ENCODE measurements at places on chromosomes 1 and 21.
A peak's percentile ranks its signal among the peaks of the same experiment; 100 is the strongest.

GRCh38 chr21:9758888-9759287 is 762.5 kb upstream of the TPTE start:
- no peak for DNase-seq
- H3K36me3 ChIP-seq = no peaks in the 10 kb centered on the region
- H3K27ac ChIP-seq = no peak overlapping the region
- H3K4me1 ChIP-seq = no peaks in the 10 kb centered on the region

DNA sequence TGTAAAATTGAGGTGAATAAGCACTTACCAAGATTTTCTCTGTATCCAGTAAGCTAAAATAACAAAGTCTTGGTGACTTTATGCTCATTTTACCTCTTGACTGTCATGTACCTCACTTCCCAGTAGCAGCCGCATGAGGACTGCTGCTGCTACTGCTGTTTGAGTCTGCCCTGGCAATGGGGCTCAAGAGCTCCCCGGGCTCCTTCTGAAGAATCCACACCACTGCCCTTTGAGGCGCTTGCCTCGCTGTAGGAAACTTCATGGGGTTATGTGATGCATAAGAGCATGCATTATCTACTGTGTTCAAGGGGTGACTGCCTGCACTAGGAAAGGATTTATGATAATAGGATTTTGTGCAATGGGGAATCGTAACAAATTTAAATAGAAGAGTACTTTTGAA is 113.5 kb downstream of the NTNG1 start:
- H3K27me3 ChIP-seq = no peaks in the 10 kb centered on the region
- H3K27ac ChIP-seq = no peak overlapping the region
- DNase-seq = no peak
- peaks cover 46% of the 10 kb centered on the region for H3K4me1 ChIP-seq

- no peaks in the 10 kb centered on the region for H3K36me3 ChIP-seq
- H3K27me3 ChIP-seq = no peaks in the 10 kb centered on the region
- DNase-seq = no peak
- no peak overlapping the region for H3K27ac ChIP-seq
- H3K4me3 ChIP-seq = no peak overlapping the region
Measured at GRCh38 chr1:222307621-222308020, 240.3 kb downstream of the HHIPL2 start.

- H3K4me1 ChIP-seq = no peaks in the 10 kb centered on the region
- no peak for DNase-seq
- H3K27ac ChIP-seq = no peak overlapping the region
- H3K36me3 ChIP-seq = peaks cover 3% of the 10 kb centered on the region
- H3K4me3 ChIP-seq = no peak overlapping the region
Measured at GRCh38 chr1:232033285-232033684, 406.7 kb downstream of the DISC1 start.

GRCh38 chr1:232923739-232924386 is 26.5 kb upstream of the NTPCR start:
- no peaks in the 10 kb centered on the region for H3K4me1 ChIP-seq
- no peaks in the 10 kb centered on the region for H3K27me3 ChIP-seq
- H3K36me3 ChIP-seq = no peaks in the 10 kb centered on the region
- DNase-seq = no peak

DNA sequence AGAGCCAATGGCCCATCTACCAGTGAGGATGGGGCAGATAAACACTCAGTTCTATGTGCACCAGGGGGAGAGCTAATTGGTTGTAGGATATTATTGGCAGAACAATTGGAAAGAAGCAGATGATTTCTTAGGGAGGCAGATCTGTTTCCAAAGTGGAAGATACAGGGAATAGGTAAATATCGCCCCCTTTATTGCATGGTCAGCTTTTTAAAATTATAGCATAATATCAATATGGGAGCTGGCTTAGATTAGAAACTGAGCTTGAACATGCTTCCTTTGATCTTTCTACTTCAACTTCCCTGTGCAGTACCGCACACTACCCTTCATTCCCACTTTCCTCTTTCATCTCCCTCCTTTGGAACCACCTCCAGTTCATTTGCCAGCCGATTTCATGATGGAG is 64.0 kb upstream of the PLXNA2 start:
- no peak overlapping the region for H3K4me3 ChIP-seq
- no peaks in the 10 kb centered on the region for H3K4me1 ChIP-seq
- peaks cover under 1% of the 10 kb centered on the region for H3K27me3 ChIP-seq
- no peak overlapping the region for H3K27ac ChIP-seq
- no peak for DNase-seq

DNA sequence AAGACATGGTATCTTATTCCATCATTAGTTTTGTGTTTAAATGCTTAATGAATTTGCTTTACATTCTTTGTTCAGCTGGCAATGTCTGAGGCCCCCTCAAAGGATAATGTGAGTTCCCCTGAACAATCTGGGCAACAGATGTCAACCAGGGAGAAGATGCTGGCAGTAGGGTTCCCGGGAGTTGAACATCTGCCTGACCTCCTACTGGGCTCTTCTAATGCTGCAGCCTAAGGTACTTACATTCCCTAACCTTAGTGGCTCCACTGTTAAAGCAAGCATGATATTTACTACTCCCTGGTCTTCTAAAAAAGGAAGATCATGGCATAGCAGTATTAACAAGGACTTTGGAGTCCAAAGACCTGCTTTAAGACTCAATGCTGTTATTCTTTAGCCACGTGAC is 574.9 kb upstream of the NR5A2 start:
- H3K36me3 ChIP-seq = no peaks in the 10 kb centered on the region
- H3K27me3 ChIP-seq = no peaks in the 10 kb centered on the region
- DNase-seq = no peak
- no peaks in the 10 kb centered on the region for H3K4me1 ChIP-seq
- no peak overlapping the region for H3K27ac ChIP-seq

- H3K27me3 ChIP-seq = no peaks in the 10 kb centered on the region
- peaks cover 21% of the 10 kb centered on the region for H3K36me3 ChIP-seq
- no peak for DNase-seq
- H3K4me3 ChIP-seq = no peak within 1 kb of the TSS
- H3K4me1 ChIP-seq = no peaks in the 10 kb centered on the region
Measured at GRCh38 chr1:228149406-228150119, at the start of gene GJC2. TSS of gene GJC2 (plus strand) at chr1:228149930. CDS start at chr1:228157759, 7,829 bp downstream.

GRCh38 chr1:85502625-85503083 is 37.7 kb upstream of the DDAH1 start:
- H3K4me1 ChIP-seq = no peaks in the 10 kb centered on the region
- peaks cover 10% of the 10 kb centered on the region for H3K27me3 ChIP-seq
- no peaks in the 10 kb centered on the region for H3K36me3 ChIP-seq
- no peak for DNase-seq

DNA sequence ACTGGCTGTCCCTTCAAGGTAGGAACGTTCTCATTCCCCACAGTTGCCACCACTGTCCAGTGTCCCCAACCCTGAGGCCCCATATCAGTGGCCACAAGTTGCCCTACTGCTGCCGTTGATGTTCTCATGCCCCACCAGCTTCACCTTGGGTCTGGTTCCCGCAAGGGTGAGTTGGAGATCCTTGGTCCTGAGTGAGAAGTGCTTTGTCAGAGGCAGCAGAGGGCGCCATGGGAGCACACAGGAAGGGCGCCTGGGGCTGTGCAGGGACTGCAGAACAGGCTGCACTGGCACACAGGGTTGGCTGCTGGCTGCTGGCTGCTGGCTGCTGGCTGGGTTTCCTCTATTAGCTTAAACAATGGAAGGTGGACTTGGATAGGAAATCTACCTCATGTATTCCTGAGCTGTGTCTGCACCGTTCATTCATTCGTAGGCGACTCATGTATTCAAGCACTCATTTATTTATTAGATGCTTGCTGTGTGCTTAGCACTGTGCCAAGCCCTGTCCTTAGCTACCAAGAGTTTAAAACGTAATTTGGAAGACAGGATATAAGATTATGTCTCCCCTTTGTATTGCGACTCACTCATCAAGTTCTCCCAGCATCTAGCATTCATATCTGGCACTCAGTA is 2.1 kb upstream of the S100A9 start:
- no peaks in the 10 kb centered on the region for H3K36me3 ChIP-seq
- peaks cover 18% of the 10 kb centered on the region for H3K27me3 ChIP-seq
- no peak overlapping the region for H3K27ac ChIP-seq
- no peak for DNase-seq

DNA sequence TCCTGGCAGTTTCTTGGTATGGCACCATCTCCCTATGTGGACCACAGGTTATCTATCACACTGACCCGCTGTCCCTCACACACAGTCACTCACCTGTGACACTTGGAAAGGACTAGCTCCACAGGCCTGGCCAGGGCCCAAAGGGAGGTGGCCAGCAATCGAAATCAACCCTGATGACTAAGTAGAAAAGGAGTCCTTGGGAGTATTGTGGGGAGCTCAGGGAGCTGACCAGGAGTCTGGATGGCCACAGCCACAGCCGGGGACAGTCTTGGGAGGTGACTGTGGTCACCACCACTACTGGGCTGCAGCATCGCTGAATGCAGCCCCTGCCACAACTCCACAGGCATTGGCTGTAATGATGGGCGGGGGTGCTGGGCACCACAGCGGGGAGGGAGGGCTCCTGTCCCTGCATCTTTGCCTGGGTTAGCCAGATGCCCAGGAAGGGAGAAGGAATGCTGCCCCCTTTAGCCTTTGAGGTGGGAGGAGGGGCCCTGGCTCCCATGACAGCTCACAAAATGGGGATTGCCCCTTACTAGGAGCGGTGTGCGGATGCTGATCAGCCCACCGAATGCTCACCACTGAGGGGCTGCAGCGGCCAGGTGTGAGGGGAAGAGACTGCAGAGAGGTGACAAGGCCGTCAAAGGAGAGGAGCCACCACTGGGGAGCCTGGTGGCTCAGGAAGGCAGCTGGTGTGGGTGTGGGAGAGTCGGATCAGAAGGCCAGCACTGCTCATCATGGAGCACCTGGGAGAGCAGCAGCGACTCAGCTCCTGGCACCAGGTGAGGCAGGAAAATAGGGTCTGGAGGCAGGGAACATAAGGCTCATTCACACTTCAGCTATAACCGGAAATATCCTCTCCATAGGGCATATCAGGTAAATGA is 61.3 kb downstream of the H3-3A start:
- peak overlapping the region; percentile 41 for H3K4me3 ChIP-seq
- H3K4me1 ChIP-seq = peaks cover 86% of the 10 kb centered on the region

DNA sequence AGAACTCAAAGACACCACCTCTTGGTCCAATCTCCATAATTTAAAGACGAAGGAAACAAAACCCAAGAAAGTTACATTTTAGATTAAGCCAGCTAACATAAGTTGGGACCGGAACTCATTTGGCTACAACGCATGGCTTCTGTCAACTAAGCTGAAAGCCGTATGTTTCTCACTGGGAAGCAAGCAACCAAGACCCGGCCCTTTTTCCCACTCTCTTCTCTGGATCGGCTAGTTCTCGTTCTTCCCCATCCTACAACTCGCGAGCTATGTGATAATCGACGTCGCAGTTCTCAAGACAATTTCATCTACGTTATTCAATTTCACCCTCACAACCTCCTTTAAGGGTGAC is 601 bp downstream of the CCT8 start:
- no peak for DNase-seq
- no peaks in the 10 kb centered on the region for H3K27me3 ChIP-seq
- peak overlapping the region; percentile 98 for H3K4me3 ChIP-seq
- peaks cover 38% of the 10 kb centered on the region for H3K36me3 ChIP-seq
- H3K4me1 ChIP-seq = peaks cover 51% of the 10 kb centered on the region

- peaks cover 11% of the 10 kb centered on the region for H3K4me1 ChIP-seq
- DNase-seq = no peak
- H3K27me3 ChIP-seq = peaks cover 2% of the 10 kb centered on the region
- H3K27ac ChIP-seq = no peak overlapping the region
- no peak overlapping the region for H3K4me3 ChIP-seq
- no peaks in the 10 kb centered on the region for H3K36me3 ChIP-seq
Measured at GRCh38 chr1:3602375-3602774, 8.9 kb downstream of the MEGF6 start.

DNA sequence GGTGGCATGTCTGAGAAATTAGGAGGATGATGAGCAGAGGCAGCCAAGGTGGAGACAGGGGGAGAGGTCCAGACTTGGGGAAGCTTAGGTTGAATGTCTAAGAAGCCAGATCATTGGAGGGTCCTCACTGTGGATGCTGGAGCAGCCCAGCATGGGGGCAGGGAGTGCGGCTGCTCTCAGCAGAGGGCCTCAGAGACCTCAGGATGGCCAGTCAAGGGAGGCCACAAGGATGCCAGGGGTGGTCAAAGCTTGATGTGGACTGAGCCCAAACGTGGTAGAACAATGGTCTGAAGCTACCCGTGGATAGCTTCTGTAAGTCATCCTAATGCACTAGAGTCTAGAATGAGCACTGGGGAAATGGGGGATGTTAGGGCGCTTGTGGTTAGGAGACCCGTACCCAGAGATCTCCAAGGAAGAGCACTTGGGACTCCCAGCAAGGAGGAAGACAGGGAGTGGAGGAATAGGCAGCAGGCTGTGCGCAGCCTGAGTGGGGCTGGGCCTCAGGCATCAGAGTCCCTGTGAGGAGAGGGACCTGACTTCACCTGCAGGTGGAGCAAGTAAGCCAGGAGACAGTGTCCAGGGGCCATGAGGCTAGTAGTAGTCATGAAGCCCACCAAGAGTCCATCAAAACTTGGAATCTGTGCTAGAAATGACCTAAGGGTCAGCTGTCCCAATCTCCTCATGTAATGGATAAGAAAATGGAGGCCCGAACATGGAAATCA is 4.3 kb upstream of the S100A9 start:
- H3K4me3 ChIP-seq = no peak overlapping the region
- H3K36me3 ChIP-seq = no peaks in the 10 kb centered on the region
- peaks cover 31% of the 10 kb centered on the region for H3K27me3 ChIP-seq
- peaks cover 14% of the 10 kb centered on the region for H3K4me1 ChIP-seq
- no peak overlapping the region for H3K27ac ChIP-seq
- DNase-seq = no peak

DNA sequence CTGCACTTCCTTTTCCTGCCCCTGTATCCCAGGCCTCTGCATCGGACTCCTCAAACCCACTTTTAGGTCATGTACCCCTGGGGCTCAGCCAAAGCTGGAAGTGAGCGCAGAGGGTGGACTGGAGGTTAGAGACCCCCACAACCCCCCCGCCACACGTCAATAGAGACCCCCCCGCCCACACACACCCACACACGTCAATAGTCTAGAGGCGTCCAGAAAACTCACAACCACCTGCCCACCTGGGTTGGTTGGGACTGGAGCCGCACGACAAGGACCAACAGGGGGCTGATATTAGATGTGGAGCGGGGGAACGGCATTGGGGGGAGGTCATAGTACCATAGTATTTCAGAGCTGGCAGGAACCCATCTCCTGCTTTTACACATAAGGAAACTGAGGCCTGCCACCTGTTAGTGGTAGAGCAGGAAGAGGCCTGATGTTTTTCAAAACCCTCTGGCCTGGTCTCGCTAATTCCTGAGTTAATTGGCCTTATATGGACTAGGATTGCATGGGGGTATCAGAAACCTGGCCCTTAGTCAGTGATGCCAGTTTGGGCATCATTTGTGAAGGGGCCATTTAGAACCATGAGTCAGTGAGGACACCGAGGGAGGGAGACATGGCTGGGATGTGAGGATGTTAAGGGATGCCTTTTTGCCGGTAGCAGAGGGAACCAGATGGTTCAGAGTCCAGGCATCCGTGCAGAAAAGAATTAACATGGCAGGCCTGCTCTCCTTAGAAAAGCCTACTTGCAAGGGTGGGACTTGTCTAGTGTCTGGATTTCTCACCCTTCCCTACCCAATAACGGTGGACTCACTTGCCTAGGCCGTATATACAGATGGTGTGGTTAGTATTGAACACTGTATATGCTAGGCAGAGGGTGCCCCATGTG is 1.1 kb downstream of the NENF start:
- DNase-seq = no peak
- H3K27ac ChIP-seq = no peak overlapping the region
- H3K4me1 ChIP-seq = peaks cover 16% of the 10 kb centered on the region
- no peaks in the 10 kb centered on the region for H3K27me3 ChIP-seq
- peak overlapping the region; percentile 78 for H3K4me3 ChIP-seq

GRCh38 chr1:209324901-209325871 is 258.3 kb upstream of the CAMK1G start:
- H3K27ac ChIP-seq = no peak overlapping the region
- no peaks in the 10 kb centered on the region for H3K36me3 ChIP-seq
- no peak overlapping the region for H3K4me3 ChIP-seq
- no peak for DNase-seq

Measured in activated B cell treated with CpG ODN at 0.5 μM for 24 hours (primary cell).